ENCODE measurements at places on chromosomes 7 and 10.

DNA sequence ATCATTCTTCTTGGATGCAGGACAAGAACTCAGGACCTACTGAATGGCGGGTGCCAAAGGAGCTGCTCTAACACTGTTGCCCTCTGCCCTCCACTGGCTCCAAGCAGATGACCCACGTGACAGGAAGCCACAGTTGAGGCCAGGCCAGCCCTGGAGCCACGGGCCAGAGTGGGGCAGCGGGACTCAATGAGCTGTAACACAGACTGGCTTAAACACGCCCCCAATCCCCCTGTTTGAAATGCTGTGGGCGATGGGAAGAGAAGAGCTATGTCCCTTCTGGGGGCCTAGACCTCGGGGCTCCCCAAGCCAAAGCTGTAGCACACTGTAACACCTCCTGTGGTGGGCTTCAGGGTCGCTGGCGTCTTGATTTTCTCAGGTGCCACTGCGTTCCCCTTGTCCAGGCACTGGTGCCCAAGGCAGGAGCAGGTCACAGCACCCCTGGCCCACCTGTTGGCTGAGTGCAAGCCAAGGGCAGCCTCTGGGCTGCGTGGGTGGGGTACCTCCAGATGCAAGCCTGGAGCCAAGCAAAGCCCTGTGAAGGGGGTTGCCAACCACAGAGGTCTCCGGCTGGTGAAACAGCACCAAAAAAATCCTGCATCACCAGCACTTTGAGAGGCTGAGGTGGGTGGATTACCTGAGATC is 18.6 kb upstream of the ZMIZ2 start:
- DNase-seq = no peak

DNA sequence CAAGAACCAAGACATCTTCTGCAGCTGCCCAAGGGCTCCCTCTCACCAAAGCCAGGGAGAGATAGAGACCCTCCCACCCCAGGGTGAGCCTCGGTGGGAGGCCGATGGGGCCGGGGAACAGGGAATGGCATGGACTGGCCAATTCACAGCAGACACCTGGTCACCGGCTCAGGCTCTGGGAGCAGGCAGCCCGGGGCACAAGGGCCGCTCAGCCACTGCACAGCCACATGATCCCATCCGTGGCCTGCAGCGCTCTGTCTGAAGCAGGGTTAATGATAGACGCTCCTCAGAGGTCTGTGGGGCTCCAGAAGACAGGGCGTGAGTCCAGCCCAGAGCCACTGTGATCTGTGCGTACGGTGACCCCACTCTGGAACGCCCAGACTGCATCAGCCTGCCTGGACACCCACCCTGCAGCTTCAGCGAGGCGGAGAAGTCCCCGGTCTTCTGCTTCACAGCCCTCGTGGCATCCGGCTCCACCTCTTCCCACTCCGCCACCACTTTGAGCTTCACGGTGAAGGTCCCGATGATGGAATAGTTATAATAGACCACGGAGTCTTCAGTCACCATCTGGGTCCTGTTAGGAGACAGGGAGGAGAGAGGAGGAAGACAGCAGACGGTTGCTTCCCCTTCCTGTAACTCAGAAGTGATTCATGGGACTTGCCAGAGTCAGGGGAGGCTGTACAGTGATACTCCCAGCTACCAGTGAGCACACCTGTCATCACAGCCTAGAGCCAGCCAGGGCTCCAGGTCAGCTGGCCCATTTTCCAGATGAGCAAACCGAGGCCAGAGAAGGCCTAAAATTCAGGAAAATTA is 14.0 kb downstream of the TMEM130 start:
- DNase-seq = no peak

GRCh38 chr10:75984067-75984466 is 552.6 kb downstream of the LRMDA start:
- no peak for DNase-seq

- DNase-seq = no peak
Measured at GRCh38 chr7:24108906-24109376, 175.0 kb upstream of the NPY start.

DNA sequence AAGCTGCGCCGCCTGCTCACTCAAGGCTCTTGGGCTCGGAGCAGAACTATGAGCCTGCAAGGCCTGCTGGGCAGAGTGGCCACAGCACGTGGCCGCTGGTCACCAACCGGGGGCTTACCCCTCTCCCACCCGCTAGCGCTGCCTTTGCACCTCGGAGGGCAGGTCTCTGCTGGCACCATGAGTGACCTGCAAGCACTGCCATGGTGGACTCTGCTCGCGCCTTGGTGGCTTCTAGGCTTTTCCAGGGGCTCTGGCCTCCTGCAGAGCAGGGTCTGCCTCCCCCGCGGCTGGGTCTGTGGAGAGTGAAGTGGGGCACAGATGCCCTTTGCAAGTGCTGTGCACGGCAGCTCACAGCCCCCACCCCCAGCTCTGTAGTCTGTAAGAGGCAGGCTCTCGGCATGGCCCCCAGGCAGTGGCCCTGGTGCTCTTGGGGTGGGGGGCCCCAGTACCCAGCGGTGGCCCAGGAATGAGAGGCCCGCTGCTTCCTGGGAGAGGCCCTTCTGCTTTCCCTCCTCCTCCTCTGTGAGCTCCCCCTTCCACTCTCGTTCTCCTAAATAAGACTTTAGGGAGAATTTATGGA is 119.6 kb downstream of the INPP5A start:
- no peak for DNase-seq

DNA sequence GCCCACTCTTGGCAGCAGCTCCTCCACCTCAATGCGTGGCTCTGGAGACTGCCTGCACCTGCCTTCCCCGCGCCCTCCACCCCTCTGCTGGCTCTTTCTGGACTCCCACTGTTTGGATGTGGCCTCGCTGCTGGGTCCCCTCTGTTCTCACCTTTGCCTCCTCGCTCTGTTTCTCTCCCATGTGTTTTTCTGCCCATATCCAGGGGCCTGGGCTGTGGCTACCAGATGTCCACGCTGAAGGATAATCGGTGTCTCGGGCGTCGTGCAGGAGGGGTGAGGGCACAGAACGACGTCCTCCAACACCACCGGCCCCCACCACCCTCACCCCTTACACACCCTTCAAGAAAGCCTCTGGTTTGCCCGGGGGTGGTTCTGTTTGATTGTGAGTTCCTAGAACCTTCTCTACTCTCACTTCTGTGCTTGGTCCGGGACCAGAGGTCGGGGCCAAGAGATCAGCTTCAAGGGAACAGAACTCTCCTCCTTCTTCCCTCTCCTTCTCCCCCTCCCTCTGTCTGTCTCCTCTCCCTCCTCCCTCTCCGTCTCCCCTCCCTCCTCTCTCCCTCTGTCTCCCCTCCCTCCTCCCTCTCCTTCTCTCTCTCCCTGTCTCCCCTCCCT is 31.7 kb downstream of the AP5Z1 start:
- no peak for DNase-seq

DNA sequence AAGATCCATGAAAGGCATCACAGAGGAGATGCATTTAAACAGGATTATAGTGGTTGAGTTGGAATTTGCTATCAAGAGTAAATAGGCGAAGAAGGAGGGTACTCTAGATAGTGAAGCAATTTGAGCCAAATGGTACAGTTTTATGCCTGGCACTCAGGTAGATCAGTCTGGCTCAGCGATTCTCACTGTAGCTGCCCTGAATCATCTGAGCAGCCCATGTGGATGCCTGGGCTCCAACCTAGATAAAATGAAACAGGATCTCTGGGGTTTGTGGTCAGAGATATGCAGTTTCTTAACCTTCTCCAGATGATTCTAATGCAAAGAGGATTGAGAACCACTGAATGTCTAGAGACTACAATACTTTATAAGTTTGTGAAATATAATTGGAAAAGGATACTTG is 282.0 kb upstream of the FZD1 start:
- no peak for DNase-seq

GRCh38 chr7:132250480-132251326 is 325.6 kb downstream of the PLXNA4 start:
- DNase-seq = no peak

GRCh38 chr7:36045326-36045725 is 107.7 kb upstream of the EEPD1 start:
- no peak for DNase-seq

GRCh38 chr7:15236952-15237351 is 324.9 kb downstream of the AGMO start:
- no peak for DNase-seq

DNA sequence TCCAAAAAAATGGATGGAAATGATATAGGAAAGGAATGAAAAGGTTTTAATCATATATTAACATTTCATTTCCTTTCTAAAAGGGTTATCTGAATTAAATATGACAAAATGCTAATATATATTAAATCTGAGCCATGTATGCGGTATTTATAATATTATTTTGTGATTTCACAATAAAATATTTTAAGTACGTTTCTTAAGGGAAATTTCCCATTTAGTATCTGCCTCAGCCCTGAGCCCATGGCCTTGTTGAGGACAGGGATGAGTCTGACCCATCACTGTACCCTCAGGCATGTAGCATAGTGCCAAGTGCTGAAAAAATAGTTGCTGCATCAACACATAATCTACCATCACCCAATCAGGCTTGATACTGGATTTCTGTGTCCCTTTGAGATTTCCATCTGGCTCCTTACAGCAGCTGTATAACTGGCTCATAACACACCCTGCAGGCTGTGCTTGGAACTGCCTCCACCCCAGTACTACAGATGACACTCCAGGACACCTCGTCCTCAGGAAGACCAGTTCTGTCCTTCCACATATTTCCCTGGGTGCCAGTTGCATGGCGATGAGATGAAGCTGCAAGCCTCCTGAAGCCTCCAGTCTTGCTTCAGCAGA is 59.4 kb upstream of the ASAH2 start:
- no peak for DNase-seq

GRCh38 chr10:84842593-84842992 is 514.2 kb downstream of the CCSER2 start:
- no peak for DNase-seq

DNA sequence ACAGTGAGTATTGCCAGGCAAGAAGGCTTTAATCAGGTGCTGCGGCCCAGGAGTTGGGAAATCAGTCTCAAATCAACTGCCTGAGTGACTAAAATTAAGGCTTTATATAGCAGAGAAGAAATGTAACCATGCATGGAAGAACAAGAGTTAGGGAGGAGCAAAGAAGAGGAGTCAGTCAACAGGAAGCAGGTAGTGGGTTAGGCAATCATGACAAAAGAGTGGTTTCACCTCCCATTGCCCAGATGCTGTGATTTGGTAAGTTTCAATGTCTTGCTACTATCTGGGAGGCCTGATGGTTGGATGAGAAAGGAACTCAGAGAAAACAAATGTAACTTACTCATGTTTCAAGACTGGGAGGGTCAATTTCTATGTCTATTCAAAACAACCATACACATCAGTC is 998.3 kb downstream of the GATA3 start:
- DNase-seq = no peak

GRCh38 chr7:131249003-131249402 is 78.7 kb upstream of the MKLN1 start:
- DNase-seq = no peak

DNA sequence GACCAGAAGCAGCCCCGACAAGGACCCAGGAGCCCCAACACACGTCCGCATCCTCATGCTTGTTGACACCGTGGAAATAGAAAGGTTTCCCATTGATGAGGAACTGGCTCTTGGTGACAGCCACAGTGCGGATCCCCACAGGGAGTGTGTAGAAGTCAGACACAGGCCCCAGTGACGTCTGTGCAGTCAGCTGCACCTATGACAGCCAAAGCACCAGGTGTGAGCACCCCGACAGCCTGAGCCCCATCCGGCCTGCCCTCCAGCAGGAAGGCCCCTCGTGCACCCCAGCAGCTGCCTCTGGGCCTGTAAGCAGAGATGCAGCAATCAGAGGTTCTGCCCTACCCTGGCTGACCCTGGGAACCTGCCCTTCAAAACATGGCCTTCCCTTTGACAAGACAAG is 7.1 kb downstream of the GUSB start:
- no peak for DNase-seq

DNA sequence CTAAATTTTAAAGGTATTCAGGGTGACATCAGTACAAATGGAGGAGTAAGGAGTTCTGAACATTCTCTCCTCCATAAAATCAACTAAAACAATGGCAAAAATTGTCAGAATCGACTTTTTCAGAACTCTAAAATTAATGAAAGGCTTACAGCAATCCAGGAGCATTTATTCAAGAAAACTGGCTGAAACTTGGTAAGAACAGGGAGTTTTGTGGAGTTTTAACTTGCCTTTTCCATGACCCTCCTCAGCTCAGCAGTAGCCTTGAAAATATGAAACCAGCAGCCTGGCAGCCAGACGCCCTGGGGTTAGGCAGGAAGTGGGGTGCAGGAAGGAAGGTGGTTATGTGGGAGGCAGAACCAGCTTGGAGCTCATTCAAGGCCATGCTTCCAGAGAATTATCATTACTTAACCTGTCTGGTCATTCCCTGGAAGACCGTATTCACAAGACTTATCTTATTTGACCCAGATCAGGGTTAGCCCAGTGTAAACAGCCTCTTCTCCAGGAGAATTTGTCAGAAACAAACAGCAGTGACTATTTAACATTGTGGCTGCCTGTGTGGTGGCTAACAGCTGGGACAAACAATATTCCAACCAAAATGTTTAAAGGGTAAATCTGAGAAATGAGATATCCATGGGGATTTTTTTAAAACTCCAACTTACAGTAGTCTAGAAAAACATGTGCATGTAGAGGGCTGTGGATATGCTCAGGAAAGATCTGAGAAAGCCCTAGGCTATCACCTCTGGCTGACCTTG is 75.7 kb upstream of the MACROH2A2 start:
- DNase-seq = no peak

- no peak for DNase-seq
Measured at GRCh38 chr10:90494183-90494582, 363.7 kb downstream of the HTR7 start.

GRCh38 chr10:122663516-122664130 is 36.0 kb downstream of the C10orf120 start:
- no peak for DNase-seq

DNA sequence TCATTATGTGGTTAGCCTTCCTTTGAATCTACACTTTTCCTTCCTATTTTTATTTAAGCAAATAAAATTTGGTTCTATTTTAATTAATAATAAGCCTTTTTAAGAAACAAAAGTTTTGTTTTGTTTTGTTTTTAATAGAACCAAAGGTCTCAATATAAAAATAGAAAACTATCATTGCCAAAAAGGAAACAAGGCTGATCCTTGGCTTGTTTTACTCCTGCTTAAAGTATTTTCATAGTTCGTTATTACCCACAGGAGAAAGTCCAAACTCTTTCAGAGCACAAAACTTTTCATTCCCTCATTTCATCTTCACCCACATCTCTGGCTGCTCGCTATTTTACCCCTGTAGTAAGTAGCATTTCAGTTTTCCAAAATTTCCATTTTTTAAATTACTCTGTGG is 374.8 kb downstream of the SEMA3D start:
- no peak for DNase-seq

GRCh38 chr10:114908896-114909295 is 29.1 kb upstream of the TRUB1 start:
- DNase-seq = no peak

DNA sequence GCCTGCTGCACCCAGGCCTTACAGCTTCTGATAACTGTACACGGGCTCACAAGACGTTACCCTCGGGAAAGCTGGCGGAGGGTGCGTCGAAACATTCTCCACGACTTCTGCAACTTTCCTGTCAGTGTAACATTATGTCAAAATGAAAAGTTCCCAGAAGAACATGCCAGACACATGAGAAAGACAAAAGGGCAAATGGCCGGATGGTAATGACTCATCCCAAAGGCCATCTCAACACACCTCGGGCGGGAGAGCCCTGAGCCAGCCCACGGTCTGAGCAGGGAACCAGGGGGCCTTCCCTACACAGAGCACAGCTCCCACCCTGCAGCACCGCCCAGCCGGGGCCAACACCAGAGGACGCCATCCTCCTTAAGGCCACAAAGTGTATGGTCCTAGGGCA is 118.7 kb downstream of the MAD1L1 start:
- no peak for DNase-seq

- DNase-seq = no peak
Measured at GRCh38 chr7:36393826-36394225, 4.2 kb downstream of the ANLN start.

GRCh38 chr7:44100458-44101302 is 3.5 kb upstream of the AEBP1 start:
- no peak for DNase-seq

Data from breast epithelium (tissue), 4 donors.